ENCODE measurements at places on chromosomes 4 and X.
A peak's percentile ranks its signal among the peaks of the same experiment; 100 is the strongest.

DNA sequence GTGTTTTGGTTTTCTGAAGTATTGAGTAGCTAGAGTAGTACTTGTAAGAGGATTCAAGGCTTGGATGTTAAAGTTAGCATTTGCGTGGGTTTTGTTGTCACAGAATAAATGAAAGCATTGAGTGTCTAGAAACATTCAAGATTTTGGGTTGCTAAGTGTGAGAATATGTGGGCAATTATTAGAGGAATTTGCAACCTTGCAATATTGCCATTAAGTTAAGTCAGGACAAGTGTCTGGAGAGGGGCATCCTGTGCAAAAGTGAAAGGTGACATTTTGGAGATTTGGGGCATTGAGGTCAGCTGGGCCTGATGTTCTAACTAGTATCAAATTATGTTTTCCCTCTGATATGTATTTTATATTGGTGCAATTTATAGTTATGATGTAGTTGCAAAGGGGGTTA is 533.9 kb upstream of the GRID2 start:
- no peak for DNase-seq

DNA sequence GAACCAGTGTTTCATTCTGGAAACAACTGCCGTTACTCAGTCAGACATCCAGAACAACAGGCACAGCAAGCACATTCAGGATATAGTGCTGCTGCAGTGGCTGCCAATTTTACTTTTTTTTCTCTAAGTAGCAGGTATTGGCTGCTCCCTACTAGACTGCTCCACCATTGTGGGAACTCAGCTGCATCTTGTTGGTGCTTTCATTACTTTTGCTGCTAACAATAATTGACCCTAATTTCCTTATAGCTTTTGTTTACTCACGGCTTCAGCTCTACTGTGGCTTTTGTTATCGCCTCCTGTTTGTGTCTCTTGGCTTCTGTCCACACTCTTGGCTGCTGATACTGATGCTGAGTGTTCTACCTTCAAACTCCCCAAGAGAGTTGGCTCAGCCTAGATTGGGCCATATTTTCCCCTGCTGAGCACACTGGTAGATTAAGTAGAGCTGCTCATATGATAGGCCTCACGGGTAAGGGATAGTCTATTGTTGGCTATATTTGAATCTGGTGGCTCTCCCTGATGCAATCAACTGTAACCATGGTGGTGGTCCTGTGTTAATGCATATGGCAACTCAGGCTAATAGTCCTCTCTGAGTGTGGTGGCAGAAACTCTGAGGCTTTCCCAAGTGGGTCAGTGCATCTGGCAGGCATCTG is 44.5 kb upstream of the IL2 start:
- no peak for DNase-seq

GRCh38 chrX:6227453-6227835 is 1.2 kb downstream of the NLGN4X start:
- no peak for DNase-seq

DNA sequence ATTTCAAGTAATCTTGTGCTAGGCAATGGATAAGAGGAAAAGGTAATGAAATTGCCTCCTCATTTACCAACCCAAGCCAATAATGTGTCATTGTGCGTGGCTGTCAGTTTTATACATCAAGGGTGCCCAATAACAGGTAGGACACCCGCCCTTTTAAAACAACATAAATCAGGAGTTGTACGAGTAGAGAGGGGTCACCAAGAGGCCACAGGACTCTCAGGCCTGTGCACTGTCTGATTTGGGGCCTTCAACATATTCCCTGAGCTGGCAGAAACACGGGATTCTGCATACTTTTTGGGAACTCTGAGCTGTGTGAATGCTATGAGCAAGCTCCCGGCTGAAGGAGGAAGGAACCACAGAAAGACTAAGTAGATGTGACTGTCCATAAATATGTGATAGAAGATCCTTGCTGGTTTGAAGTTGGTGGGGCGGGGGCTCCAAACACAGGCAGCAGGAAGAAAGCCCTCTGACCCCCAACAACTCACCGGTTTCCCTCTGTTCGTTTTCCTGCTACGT is 82.7 kb upstream of the MAML3 start:
- no peak for DNase-seq

- DNase-seq, result no peak
Measured at GRCh38 chr4:184053434-184053833, 148.3 kb downstream of the STOX2 start.

- peak; percentile 40 for DNase-seq
Measured at GRCh38 chrX:40539214-40540142, 41.3 kb upstream of the ATP6AP2 start.

DNA sequence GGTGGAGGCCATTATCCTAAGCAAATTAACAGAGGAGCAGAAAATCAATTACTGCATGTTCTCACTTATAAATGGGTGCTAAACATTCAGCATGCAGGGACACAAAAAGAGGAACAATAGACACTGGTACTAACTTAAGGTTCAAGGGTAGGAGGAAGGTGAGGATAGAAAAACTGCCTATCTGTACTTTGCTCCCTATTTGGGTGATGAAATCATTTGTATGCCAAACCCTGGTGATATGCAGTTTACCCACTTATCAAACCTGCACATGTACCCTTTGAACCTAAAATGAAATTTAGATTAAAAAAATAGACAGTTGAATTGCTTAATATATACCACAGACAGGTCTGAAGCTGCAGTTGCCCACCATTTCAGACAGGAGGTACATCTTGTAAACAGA is 143.3 kb upstream of the KLHL4 start:
- DNase-seq, result no peak

DNA sequence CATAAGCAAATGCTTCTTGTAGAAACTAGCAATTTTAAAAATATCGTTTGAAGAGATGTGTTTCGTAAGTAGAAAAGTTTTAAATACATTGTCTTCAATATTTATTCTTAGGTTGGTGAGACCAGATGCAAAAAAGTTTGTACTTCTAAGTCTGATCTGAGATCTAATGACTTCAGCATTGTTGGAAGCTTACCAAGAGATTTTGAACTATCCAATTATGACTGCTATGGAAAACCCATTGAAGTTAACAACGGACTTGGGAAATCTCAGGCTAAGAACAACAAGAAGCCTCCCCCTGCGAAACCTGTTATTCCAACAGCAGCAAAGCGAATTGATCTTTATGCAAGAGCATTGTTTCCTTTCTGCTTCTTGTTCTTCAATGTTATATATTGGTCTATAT is 50.2 kb upstream of the GRIA2 start:
- DNase-seq, result no peak

DNA sequence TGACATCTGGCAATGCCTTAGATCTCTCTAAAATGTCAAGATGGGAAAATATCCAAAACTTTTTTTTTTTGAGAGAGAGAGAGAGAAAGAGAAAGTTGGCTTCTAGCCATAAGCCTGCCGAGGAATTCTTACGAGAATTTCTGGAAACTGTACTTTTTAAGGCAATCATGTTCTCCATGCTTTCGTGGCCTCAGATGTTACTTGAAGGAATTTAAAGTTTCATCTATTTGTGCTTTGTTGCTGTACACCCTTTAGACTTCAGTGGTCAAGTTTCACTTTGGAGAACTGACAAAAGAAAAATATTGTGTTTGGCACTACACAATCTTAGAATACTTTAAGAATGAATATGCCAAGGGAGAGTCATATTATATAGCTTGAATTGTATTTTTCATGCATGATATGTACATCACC is 53.9 kb downstream of the FAT4 start:
- DNase-seq, result no peak

GRCh38 chrX:1207496-1208025 is 4.9 kb downstream of the CRLF2 start:
- DNase-seq, result no peak

- DNase-seq, result no peak
Measured at GRCh38 chrX:131745942-131746489, 202.1 kb downstream of the OR13H1 start.

DNA sequence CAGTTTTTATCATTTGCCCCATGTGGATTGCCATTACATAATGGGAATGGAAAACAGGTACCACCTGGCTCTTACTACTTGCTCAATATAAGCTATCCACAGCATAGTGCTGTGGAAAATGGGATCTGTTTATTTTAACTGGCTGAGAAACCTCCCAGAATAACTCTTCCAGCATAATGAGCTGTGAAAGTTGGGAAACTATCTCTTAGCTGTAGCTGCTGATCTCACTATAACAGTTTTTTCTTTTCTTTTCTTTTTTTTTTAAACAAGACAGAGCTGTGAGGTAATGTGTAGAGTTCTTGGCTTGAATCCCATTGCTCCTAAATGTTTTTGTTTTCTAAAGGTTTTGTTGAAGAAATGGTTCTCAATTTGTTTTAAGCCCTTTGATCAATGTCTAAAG is 988.3 kb downstream of the PCDH19 start:
- no peak for DNase-seq

- no peak for DNase-seq
Measured at GRCh38 chr4:139972305-139972704, 181.7 kb downstream of the MAML3 start.

- peak; percentile 39 for DNase-seq
Measured at GRCh38 chr4:2462218-2462991, 6.5 kb upstream of the RNF4 start.

DNA sequence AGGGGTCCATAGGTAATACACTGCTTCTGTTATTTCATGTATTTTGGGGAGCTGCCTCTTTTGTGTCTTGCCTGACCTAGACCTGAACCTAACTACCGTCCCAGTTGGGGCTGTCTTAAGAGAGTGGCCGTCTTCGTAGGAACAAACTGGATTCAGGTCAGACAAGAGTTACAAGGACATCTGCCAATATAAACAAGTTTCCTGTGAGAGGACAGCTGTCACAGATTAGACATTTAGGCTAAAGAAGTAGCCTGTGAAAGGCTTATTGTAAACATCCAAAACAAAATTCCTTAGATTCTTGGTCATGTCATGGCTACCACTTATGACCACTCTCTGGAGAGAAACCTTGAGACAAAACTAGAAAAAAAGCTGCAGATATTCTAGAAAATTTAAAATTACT is 797.6 kb upstream of the AADAT start:
- DNase-seq, result no peak

DNA sequence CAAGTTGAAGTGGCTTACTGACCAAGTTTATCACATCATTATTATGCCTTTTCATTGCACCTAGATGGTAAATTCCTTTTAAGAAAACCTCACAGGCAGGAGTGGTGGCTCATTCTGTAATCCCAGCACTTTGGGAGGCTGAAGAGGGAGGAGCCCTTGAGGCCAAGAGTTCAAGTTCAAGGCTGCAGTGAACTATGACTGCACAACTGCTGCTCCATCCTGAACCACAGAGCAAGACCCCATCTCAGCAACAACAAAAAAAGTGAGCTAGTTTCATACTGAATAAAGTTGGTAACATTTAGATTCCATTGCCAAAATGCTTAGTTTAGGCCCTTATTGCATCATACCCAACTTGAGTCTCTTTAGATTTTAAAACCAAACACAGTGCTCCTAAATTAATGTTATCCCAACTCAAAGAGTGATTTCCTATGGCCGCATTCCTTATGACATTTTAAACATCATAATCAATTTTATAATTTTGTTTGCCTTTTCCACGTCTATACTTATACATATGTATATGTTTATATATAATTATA is 36.0 kb downstream of the PDS5A start:
- no peak for DNase-seq

- peak; percentile 69 for DNase-seq
Measured at GRCh38 chr4:183504930-183505610, at the start of gene ING2. ING2 (plus strand) TSS chr4:183505058; CDS start chr4:183505196, 138 bp downstream.

DNA sequence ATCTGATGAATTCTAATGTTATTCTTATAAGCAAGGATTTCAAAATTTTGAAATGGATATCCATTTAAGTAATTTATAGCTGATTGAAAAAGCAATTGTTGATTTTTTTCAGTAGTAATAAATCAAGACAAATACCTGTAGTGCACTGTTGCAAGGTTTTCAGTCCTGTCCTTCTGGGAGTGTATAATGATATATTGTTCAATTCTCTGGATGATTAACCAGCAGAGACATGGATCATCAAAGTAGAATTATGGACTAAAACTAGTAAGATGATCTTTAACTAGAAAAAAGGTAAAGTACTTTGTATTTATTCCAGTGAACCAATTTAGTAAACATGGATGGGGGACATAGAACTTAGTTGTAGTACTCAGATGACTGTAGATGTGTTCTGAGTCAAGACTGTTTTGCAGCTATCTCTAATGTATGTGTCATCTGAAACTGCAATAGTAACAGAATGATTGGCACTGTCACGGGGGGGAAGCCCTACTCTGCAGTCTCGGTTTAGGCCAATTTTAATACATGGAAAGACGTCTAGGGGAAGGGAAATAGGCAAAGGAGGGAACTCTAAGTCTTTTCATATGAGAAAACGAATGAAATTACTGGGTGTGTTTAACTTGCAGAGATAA is 121.9 kb downstream of the GLRA3 start:
- no peak for DNase-seq

DNA sequence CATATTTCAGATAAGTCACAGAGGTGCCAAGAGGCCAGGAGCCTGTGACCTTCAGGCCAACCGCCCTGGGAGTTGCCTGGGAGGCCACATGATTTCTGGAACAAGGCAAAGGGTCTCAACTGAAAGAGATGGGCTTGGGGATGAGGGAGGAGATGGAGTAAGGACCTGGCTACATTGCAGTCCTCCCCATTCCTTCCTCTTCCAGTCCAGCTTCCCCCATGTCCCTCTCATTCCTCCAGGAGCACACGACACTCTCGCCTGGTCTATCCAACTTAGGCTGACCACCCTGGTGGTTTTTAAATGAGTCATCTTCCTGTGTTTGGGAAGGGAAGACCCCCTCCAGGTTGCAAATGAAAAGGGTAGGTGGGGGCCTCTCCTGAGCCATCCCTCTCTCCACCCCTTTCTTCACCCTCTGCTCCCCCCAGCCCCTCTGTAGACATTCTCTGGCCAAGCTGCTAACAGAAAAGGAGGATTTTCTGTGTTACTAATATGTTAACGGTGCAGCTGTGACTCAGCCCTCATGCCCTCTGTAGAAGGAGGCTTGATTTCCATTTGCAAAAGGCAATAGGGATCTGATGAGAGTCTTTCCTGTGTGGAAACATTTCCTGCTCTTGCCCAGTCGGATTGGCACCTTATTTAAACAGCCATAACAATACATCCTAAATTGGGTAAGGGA is 79.2 kb downstream of the RTL5 start:
- no peak for DNase-seq

- no peak for DNase-seq
Measured at GRCh38 chr4:53059256-53059655, 197.1 kb downstream of the RASL11B start.

DNA sequence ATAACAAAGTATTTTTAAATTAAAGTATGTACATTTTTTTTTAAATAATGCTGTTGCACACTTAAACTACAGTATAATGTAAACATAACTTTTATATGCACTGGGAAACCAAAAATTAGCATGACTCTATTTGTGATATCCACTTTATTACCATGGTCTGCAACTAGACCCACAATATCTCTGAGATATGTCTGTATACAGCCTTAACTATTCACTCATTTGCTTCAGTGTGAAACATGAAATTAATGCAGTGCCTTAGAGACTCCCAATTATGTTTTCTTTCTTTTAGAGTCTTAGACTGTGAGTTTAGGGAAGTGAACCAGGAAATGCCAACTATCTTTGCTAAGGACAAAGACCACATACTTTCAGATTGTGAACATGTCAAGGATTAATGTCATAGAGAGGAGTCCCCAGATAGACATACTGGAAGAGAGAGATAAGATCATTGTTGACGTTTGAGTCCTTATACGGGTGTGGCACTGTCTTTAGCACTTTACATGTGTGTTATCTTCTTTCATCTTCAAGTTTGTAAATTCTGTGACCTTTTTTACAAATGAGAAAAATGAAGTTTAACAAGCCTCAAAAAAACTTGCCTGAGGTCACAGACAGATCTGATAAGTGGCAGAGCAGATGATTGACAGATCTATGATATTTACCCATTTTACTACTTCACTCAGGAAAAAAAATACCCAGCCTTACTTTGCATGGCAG is 23.2 kb downstream of the CXorf58 start:
- DNase-seq, result no peak

GRCh38 chrX:149531599-149531998 is 9.2 kb upstream of the EOLA1 start:
- DNase-seq, result no peak
